ENCODE measurements at places on chromosomes 16 and 17.

DNA sequence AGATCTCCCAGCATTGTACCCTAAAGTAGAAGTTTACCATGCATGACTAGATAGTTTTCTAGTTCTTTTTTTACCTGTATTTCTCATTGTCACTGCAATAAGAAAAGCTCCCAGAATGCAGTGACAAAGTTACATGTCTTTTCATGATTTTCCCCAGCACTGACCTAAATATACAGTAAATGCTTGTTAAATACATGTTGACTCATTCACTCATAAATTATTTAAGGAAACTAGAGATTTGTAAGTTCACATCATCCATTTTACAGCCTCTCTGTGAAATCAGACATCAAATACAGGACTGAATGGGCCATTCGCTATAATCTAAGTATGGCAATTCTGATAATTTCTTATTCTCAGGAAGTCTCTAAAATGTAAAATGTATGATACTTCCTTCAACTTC, 258.9 kb upstream of the AXIN2 start:
- DNase-seq: no peak

DNA sequence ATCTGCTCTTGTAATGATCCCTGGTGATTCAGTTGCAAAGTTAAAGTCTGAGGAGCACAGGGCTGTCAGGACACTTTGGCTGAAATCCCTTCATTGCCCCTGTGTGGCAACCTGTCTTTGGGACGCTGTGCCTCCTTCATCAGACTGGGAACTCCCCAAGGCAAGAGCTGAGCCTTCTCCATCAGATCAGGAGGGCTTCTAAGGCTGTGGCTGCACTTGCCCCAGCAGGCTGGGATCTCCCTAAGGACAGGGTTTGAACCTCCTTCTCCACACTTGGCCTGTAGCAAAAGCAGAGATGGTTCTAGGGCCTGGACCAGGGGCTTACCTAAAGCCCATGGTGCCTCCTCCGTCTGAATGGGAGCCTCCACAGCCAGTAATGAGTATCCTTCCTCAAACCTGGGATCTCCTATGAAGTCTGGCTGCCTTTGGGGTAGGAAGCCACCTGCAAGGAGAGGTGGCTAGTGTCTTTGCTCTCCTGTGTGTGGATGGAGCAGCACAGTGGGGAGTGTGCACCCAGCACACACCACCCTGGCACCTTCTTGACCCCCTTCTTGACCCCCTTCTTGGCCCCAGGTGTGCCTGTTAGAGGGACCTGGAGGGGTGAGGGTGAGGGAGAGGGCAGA, 79.0 kb upstream of the NKD1 start:
- no peak for DNase-seq

GRCh38 chr16:9846362-9847099, 335.7 kb downstream of the GRIN2A start:
- no peak for DNase-seq

DNA sequence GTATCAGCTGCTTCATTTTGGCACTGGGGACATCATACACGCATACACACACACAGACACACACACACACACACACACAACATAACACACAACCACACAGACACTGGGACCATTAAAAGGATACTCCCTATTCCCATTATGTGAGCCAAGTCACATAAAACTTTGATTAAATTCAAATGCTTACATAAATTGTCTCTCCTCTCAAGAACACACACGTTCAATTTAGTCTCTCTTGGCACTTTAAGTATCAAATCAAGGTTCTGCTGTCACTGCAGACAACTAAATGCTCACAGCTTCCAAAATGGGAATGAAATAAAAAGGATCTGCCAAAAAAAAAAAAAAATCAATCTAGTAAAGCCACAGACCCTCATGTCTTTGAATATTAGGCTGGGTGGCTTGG, 184.9 kb downstream of the RBFOX1 start:
- DNase-seq: no peak

DNA sequence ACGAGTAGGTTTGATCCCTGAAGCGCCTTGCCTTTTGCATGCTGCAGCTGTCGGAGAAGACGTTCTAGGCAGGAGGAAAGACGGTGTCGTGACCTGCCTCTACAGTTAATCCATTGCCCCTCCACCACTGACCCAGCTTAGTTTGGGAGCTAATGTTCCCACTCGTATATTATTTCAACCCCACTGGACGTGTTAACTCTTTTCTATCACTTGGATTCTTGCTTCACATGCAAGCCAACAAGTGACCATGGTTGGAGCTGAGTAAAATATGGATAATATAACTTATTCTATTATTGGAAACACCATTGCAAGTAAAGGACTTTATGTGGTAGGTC, 681 bp downstream of the CALCOCO2 start:
- no peak for DNase-seq

GRCh38 chr17:67441052-67441895, 64.2 kb downstream of the PITPNC1 start:
- no peak for DNase-seq

DNA sequence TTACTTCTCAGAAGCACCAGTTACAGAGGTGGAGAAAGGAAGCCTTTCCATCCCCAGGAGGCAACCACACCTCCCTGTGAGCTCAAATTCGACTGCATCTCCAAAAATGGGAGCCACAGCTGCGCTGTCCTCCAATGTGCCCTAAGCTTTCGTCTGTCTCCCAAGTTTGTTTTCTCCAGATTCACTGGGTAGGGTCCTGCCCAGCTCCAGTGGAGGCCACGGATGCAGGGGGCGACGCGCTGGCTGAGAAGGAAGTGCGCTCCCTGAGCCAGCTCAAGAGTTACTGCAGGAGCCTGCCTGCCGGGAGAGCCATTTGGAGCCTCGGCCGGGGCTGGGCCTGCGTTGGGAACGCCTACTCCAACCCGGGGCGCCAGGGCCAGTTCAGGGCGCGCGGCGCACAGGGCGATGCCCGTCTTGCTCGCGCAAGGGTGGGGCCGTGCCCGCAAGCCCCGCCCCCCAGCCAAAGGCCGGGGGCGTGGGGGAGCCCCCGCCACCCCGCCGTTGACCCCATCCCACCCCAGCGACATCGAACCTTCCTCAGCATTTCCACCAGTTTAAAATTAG, 19.5 kb downstream of the SIAH1 start:
- peak; percentile 92 for DNase-seq

DNA sequence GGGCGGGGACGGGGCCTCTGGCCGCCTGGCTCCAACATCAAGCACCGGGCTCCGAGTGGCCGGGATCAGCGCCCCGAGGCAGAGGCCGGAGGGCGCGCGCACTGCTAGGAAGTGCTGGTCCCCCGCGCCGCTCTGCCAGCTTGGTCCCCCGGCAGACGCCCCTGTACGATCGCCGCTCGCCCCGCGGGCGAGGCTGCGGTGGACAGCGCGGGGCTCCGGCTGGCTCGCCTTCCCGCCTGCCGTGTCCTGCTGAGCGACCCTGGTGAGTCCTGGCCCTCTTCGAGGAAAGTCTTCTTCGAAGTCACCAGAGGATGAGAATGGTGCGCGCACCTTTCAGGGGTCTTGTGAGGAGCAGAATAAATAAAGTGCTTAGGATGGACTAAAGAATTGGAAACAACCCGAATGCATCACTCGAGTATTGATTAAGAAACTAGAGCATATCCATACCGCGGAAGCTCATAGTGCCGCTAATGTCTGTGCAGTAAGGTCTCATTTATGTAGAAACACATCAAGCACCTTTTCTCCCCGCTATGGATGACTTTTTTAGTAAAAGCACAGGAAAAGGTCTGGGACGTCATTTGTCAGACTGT, 392 bp downstream of the ZNF213 start:
- no peak for DNase-seq

- DNase-seq: no peak
Measured at GRCh38 chr16:77169650-77170236, 21.2 kb upstream of the MON1B start.

DNA sequence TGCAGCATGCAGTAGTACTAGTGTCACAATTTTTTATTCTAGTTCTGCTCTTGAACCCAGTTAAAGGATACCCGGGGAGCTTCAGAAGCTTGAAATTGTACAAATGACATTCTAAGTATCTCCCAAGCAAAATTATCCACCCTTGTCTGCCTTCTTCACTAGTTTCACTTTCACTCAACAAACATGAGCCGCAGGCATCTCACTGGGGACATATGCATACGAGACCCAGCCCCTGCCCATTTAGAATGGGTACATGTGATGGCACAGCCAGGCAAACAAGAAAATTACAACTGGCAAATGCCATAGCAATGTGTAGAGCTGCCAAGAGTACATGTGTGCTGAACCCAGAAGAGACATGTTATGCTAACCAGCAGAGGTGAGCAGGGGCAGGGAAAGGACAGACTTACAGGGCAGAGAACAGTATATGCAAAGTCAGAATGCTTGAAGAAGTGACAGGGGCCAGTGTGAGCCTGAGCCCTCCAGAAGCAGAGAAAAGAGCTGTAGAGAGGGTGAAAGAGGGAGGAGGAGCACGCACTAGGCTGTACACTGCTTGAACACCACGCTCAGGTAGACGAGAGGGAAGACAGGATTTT, 8.3 kb downstream of the GINS2 start:
- DNase-seq: no peak

DNA sequence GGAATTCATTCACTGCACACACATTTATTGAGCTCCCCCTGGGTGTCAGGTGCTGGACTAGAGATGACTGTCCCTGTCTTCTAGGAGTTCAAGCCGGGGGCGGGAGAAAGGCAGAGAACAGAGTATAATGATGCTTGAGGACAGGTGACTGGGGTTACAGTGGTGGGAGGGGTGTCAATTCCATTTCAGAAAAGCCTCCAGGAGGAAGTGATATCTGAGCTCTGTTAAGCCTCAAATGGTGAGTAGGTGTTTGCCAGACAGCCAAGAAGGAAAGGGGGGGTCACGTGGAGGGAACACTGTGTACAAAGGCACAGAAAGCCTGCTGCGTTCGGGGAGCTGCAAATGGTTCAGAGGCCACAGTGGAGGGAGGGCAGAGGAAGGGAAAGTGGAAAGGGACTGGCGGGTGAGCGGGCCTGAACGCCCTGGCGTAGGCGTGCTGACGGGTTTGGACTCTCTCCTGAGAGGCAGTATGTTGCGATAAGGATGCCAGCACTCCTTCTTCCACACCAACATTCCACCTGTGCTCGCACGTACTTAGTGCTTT, 9.7 kb upstream of the NXPH3 start:
- peak; percentile 94 for DNase-seq

- no peak for DNase-seq
Measured at GRCh38 chr16:3017344-3017743, 639 bp downstream of the CLDN6 start.

DNA sequence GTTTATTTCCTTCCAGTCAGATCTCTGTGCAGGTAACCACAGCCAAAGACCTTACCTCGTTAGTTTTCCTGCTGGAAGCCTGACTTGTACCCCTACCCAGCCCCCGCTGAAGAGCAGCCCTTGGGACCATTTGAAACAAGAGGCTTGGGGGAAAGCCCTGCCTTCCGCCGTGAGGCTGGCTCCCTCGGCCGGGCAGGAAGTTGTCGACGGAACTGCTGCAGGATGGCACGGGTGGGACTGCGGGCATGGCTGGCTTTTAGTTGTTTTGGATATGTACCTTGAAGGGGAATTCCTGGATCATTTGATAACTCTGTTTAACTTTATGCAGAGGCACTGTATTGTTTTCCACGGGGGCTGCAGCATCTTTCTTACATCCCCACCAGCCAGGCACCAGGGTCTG, 49.0 kb upstream of the ENDOV start:
- no peak for DNase-seq

- DNase-seq: no peak
Measured at GRCh38 chr17:50832864-50833381, 2.5 kb upstream of the WFIKKN2 start.

DNA sequence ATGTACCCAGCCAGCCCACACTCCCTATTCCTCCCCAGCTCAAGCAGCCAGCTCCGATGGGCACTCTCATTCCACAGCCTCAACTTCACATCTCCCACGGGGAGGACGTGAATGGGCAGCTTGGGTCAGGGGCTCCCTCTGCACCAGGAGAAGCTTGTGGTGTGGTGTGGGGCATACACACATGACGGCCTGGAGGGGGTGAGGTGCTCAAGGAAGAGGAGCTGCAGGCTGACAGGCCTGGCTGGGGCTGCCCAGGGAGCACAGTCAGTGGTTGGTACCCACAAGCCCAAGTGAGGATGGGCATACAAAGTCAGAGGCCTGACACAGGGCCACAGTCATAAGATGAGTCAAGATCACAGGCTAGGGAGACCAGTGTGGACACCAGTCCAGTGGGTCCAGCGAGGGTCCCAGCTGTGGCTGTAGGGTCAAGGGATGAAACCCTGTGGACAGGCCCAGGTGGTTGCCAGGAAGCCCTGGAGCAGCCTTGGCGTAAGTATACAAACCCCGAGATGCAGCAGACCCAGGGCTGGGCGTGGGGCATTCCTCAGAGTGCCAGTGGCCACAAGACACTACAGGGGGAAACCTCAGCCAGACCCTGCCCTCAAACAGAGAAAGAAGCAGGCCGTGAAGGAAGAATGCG, 4.4 kb downstream of the DRC3 start:
- DNase-seq: no peak

GRCh38 chr17:48610282-48611211, at the start of gene HOXB7:
HOXB7 (minus strand) TSS chr17:48611017; CDS start chr17:48610918, 99 bp downstream.
- no peak for DNase-seq

- no peak for DNase-seq
Measured at GRCh38 chr17:32445074-32445415, 735 bp downstream of the PSMD11 start.

DNA sequence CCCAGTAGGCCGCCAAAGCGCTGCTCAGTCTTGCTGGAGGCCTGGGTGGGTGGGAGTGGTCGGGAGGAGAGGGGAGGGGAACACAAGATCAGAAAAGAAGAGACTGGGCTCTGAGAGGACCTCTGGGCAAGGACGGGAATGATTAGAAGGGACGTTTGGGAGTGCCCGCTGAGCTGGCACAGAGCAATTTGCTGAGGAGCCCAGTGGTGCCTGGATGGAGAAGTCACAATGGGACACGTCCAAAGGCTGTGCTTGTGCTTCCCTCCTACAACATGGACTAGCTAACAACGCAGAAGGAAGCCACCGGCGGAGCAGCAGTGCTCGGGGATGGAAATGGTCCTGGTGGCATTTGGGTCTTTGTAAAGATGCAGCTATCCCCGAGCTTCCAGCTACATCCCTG, 45.6 kb upstream of the CACNG4 start:
- no peak for DNase-seq

GRCh38 chr17:80772906-80773242, 218.8 kb upstream of the CHMP6 start:
- no peak for DNase-seq

- no peak for DNase-seq
Measured at GRCh38 chr16:65781363-65781762, 585.1 kb upstream of the CDH5 start.

DNA sequence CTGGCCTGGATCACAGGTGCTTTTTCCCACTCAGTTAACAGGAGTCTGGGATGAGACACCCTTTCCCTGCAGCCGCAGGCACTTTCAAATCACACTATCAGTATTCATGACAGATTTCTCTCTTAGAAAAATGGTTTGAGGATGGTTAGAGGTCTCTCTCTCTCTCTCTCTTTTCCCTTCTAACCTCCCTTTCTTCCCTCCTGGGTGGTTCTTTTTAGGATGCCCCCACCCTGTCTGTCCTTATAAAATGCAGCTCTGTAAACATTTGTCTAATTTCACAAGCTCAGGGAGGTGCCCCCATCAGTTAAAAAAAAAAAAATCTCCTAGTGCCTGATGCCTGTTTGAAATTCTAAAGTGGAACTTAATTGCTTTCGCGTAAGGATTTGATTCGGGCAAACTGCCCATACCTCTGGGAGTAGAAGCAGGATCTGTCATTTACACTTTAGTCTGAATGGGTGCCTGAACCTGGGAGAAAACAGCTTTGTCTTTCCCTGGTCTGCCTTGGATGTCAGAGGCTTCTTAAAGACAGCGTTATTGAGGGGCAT, 158.8 kb downstream of the CCDC182 start:
- no peak for DNase-seq

All from heart left ventricle (tissue), 16 donors.